SIG-M5 (cell line): ENCODE measurements at places on chromosomes 1 and 21.

GRCh38 chr21:33695813-33696212, 53.5 kb downstream of the ITSN1 start:
- no peak for DNase-seq

GRCh38 chr1:111127923-111128643, 11.8 kb downstream of the DRAM2 start:
- DNase-seq = peak; percentile 60

- no peak for DNase-seq
Measured at GRCh38 chr1:226548256-226549093, at the start of gene STUM. STUM (plus strand) TSS chr1:226548764; CDS start chr1:226548905, 141 bp downstream.

DNA sequence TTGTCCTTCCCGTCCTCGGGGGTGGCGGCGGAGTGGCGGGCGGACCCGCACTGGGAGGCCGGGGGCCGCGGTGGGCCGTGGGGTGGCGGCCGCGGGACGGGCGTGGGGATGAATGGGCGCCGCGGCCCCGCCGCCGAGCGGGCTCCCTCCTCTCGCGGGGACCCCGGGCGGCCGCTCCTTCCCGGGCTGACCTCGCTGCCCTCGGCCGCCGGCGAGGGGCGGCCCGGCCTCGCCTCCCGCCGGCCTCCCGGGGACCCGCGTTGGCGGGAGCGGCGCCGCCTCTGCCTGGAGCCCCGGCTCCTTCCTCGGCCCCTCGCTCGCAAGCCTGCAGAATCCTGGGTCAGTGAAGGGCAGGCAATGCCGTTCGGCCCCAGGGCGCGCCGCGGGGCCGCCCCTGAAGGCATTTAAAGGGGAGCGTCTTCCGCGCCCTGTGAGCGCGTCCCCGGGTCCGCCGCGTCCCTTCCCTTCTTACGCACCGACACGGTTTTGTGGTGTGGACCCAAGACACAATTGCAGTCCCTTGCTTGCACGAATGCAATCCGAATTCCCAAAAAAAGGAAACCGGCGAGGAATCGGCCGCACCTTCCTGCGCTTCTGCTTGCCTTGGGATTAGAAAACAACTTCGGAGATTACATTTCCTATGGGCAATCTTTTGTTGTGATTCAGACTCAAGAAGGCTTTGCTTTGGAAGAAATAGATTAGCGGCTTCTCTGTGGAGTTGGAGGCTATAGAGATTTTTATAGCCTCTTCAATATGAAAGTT, 776 bp downstream of the ITSN1 start:
- no peak for DNase-seq

- no peak for DNase-seq
Measured at GRCh38 chr1:163472651-163473248, 151.0 kb downstream of the NUF2 start.

GRCh38 chr1:165397944-165398343, 41.4 kb upstream of the LMX1A start:
- DNase-seq = no peak

DNA sequence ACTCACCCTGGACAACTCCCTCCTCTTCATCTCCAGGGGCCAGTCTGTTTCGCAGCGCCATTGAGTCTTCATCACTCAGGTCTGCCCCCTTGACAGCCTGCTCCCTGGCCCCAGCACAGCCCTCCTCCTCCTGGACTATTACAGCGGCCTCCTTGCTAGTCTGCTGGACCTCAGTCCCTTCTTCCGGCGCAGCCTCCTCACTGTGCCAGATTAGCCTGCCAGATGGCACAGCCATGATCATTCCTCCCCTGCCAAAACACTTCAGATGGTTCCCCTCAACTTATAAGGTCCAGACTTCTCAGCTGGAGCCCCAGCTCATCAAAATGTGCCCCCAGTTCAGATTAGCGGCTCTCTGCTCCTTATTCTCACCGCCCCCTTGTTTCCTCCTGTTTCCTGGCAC, 7.0 kb upstream of the CELSR2 start:
- DNase-seq = no peak
